Calu3 (cell line): ENCODE measurements at places on chromosomes 11 and 22.

GRCh38 chr11:83120327-83120726 is 36.6 kb upstream of the PCF11 start:
- no peak overlapping the region for H3K4me3 ChIP-seq
- H3K27ac ChIP-seq, result no peak overlapping the region
- H3K4me1 ChIP-seq, result peaks cover 11% of the 10 kb centered on the region
- H3K27me3 ChIP-seq, result no peaks in the 10 kb centered on the region
- DNase-seq, result no peak

- H3K36me3 ChIP-seq, result peaks cover 61% of the 10 kb centered on the region
- H3K4me3 ChIP-seq, result no peak overlapping the region
- H3K27ac ChIP-seq, result no peak overlapping the region
- DNase-seq, result no peak
- no peaks in the 10 kb centered on the region for H3K4me1 ChIP-seq
Measured at GRCh38 chr11:492427-493226, 14.4 kb downstream of the RNH1 start.

GRCh38 chr11:134098566-134099184 is 29.8 kb downstream of the JAM3 start:
- H3K27ac ChIP-seq, result no peak overlapping the region
- H3K4me3 ChIP-seq, result no peak overlapping the region
- no peaks in the 10 kb centered on the region for H3K4me1 ChIP-seq
- H3K36me3 ChIP-seq, result no peaks in the 10 kb centered on the region
- H3K27me3 ChIP-seq, result peaks cover 14% of the 10 kb centered on the region
- DNase-seq, result no peak

DNA sequence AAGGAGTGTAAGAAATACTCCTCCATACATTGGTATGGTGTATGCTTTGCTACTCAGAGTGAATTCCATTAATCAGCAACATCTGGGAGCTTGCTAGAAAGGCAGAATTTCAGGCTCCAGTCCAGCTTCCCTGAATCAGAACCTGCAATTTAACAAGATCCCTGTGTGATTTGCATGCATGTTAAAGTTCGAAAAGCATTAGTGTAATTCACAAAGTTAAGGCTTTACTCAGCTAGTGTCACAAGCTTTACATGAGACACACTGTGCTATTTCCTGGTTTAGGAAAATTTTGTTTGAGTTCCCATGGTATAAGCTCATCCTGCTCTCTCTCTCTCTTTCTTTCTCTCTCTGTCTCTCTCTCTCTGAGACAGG is 37.0 kb upstream of the HEPHL1 start:
- H3K27ac ChIP-seq, result no peak overlapping the region
- H3K36me3 ChIP-seq, result no peaks in the 10 kb centered on the region
- no peak overlapping the region for H3K4me3 ChIP-seq
- peaks cover 29% of the 10 kb centered on the region for H3K4me1 ChIP-seq
- no peak for DNase-seq

DNA sequence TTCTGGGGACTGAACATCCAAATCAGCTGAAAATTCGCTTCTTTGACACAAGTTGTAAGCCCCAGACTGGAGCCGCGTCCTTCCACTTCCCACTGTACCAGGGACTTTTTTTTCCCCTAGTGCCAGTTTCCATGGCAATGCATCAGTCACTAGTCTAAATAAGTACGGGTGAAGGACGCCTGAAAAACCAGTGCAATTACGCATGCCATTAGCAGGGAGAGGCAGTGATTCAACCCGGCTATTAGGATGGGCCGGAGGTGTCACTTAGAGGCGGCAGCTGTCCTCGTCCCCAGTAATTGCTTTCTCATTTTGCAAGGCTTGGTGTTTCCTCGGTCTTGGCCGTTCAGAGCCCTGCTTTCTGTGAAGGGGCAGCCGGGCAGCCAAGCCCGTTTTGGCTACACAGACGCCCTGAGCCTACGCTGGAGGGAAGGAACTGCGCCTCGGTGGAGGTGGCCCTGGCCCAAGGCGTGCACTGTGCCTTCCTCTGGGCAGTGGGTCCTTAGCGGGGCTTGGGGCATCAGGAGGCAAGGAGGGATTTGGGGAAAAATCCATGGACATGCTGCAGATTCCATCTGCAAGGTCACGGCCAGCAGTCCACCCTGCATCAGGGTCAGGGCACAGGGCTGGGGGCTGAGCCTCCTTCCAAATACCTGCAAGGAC is 319.7 kb downstream of the CTTN start:
- no peak for DNase-seq
- H3K27ac ChIP-seq, result no peak overlapping the region
- H3K4me1 ChIP-seq, result no peaks in the 10 kb centered on the region
- no peaks in the 10 kb centered on the region for H3K27me3 ChIP-seq
- no peak overlapping the region for H3K4me3 ChIP-seq

- peaks cover 62% of the 10 kb centered on the region for H3K27me3 ChIP-seq
- no peak overlapping the region for H3K4me3 ChIP-seq
- no peaks in the 10 kb centered on the region for H3K36me3 ChIP-seq
- H3K4me1 ChIP-seq, result no peaks in the 10 kb centered on the region
- H3K27ac ChIP-seq, result no peak overlapping the region
Measured at GRCh38 chr22:26109686-26110315, 59.5 kb upstream of the SEZ6L start.

DNA sequence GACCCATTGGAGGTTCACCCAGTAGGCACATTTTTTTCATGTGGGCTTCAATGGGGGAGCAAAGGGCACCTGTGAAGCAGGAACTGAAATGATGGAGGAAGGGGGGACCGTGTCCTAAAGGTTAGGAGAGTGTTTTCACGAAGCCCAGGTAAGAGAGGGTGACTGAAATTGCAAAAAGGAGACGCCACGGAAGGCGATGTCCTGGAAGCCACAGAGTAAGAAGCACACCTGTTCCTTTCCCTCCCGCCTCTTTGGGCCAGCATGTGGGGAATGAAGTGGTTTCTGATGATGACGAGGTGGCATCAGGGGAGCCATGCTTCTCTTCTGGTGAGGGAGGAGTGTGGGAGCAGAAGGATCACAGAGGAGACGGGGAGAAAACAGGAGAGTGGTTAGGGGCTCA is 37.0 kb upstream of the MICAL2 start:
- no peaks in the 10 kb centered on the region for H3K36me3 ChIP-seq
- H3K4me3 ChIP-seq, result no peak overlapping the region
- H3K27ac ChIP-seq, result no peak overlapping the region

DNA sequence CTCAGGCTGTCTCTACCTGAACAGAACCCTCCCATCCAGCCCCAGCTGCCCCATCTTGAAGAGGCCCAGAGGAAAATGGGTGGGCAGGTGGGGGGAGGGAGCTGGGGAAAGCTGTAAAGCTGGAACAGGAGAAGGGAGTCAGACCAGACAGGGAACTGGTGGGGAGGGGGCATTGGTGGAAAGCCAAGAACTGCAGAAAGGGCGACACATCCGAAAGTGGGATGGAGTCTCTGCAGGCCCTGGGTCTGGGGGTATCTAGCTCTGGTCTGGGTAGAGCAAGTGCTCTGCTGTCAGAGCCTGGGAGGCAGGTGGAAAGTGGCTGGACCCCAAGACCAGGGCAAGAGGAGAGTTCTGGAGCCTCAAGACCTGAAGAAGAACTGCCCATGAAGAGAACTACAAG is 7.7 kb downstream of the TMPRSS13 start:
- peaks cover 5% of the 10 kb centered on the region for H3K27me3 ChIP-seq

DNA sequence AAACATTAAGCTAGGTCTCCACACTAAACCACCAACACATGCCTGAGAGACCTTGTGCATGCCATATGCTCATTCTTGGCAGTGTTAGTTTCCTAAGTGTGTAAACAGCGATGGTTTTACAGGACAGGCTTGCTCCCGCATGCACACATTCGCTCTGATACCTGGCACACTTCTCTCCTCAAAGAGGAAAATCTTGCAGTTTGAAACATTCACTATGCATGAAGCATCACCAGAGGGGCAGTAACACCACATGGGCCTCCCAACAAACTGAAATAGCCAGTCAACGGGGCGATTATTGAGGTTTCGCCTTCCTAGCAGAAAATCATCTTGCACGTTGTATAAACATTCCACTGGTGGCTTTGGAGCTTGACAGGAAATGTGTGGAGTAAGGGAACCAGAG is 52.6 kb downstream of the ABTB2 start:
- H3K27me3 ChIP-seq, result no peaks in the 10 kb centered on the region
- H3K4me1 ChIP-seq, result peaks cover 47% of the 10 kb centered on the region
- peaks cover 3% of the 10 kb centered on the region for H3K36me3 ChIP-seq
- DNase-seq, result no peak
- H3K27ac ChIP-seq, result no peak overlapping the region

DNA sequence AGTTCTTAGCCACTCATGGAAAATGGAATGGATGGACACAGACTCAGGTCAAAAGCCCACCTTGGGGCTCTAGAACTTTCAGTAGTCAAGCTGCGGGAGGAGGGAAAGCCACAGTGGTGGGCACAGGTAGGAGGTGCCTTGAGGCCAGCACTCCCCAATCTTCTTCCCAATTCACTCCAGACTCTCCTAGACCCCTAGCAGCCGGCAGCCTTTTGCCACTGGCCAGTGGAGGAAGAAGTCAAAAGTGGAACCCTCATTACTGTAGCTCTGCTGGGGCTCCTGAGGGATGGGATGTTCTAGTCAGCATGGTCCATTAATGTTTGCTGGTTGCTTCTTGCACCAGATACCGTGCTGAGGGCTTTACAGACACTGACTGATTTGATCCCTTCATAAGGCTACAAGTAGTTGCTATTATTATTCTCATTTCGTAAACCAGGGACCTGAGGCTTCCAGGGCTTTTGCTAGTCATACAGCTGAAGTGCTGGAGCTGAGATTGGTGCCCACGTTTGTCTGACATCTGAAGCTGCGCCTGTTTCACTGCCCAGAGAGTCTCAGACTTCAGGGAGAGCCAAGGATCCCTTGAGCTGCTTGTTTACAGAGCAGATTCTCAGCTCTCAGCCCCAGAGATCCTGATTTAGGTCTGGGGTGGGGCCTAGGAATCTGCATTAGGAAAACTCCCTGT is 1.1 kb downstream of the UCP3 start:
- H3K4me3 ChIP-seq, result no peak overlapping the region
- no peak overlapping the region for H3K27ac ChIP-seq
- DNase-seq, result no peak
- H3K27me3 ChIP-seq, result no peaks in the 10 kb centered on the region
- peaks cover 5% of the 10 kb centered on the region for H3K36me3 ChIP-seq

- DNase-seq, result peak; percentile 37
- H3K27ac ChIP-seq, result no peak overlapping the region
- peaks cover 27% of the 10 kb centered on the region for H3K36me3 ChIP-seq
- no peak overlapping the region for H3K4me3 ChIP-seq
- no peaks in the 10 kb centered on the region for H3K27me3 ChIP-seq
Measured at GRCh38 chr22:21942407-21943343, 10.0 kb downstream of the PPM1F start.

DNA sequence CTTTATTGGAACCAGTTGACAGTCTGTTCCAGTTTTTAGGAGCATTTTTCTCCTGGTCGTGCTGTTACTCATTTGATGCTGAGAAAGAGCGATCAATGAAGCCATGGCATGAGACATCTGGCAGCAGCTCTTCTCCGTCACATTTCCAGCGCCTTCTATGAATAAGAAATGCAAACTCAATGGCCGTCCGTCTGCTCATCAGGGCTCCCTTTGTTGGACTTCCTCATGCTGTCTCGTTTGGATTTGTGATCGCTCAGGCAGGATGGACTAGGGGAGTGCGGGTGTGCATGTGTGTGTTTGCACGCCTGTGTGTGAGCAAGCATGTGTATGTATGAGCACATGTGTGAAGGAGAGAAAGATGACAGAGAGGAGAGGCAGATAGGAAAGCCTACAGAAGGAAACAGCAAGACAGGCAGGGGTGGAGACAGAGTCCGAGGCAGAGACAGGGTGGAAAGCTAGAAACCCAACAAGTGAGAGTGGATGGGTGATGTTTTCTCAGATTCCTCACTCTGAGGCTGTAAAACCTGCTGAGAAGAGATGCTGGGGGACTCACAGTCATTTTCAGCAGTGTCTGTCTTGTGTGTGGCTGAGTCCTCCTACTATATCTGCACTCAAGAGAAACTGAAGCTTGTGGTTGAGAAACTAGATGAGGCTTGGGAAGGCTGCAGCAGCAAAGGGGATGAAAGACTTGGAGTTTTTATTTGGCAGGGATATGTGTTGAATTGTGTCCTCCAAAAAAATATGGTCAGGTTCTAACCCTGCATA is 56.0 kb upstream of the CLMP start:
- no peak for DNase-seq
- H3K4me3 ChIP-seq, result no peak overlapping the region
- no peak overlapping the region for H3K27ac ChIP-seq
- H3K4me1 ChIP-seq, result no peaks in the 10 kb centered on the region
- H3K36me3 ChIP-seq, result no peaks in the 10 kb centered on the region

DNA sequence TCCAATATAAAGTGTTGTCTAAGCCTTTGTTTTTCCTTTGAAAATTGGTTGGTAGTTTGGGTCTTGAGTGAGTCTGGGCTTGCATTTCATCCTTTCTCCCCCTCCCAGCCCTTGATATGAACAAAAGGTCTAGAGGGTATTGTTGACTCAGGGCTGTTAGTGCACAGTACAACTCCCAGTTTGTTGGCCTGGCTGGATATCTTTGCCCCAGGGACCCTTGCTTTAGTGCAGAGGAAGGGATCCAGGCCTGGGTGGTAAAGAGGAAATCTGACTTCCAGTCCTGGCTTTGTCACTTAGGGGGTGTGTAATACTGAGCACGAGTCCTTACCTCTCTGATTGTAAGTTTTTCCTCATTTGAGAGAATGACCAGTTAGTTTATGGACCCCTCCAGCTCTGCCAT is 330.4 kb downstream of the TMEM135 start:
- peaks cover 32% of the 10 kb centered on the region for H3K27me3 ChIP-seq
- DNase-seq, result no peak
- no peak overlapping the region for H3K27ac ChIP-seq
- no peak overlapping the region for H3K4me3 ChIP-seq

DNA sequence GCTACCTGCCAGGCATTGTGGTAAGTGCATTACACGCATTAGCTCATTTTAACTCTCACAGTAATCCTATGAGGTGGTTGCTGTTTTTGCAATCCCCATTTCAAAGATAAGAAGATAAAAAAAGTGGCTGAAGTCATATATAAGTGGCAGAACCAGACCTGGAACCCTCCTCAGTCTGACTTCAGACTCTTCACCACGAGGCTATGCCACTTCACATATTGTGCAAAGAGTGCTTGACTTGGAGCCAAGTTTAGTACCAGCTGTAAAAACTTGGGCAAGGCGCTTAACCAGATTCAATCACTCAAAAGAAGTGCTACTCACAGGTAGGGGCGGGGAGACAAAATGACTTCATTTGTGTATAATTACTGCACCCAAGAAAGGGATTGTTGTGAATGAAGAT is 15.3 kb downstream of the BPIFC start:
- no peak overlapping the region for H3K27ac ChIP-seq
- H3K36me3 ChIP-seq, result no peaks in the 10 kb centered on the region
- no peak for DNase-seq
- no peaks in the 10 kb centered on the region for H3K4me1 ChIP-seq
- H3K27me3 ChIP-seq, result peaks cover 67% of the 10 kb centered on the region

DNA sequence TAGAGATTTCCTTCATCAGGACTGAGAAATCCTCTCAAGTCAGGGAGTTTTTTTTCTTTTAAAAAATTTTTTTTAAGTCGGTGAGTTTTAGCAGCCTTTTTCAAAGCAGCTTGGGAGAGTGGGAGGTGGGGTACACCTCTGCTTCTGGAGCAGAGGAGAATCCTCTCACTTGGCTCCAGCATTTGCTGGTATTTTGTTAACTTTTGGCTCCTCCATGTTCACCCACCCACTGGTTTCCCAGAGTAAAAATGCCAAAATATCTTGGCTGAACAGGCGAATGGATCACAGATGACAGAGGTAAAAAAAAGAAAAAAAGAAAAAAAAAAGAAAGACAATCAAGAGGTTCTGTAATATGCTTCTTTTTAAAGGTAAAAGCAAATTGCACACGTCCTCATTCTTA is 68.0 kb downstream of the GAB2 start:
- no peaks in the 10 kb centered on the region for H3K36me3 ChIP-seq
- H3K27me3 ChIP-seq, result no peaks in the 10 kb centered on the region
- no peak for DNase-seq
- no peak overlapping the region for H3K27ac ChIP-seq
- no peak overlapping the region for H3K4me3 ChIP-seq
- H3K4me1 ChIP-seq, result peaks cover 23% of the 10 kb centered on the region
